ENCODE measurements at places on chromosomes 3 and 15.

DNA sequence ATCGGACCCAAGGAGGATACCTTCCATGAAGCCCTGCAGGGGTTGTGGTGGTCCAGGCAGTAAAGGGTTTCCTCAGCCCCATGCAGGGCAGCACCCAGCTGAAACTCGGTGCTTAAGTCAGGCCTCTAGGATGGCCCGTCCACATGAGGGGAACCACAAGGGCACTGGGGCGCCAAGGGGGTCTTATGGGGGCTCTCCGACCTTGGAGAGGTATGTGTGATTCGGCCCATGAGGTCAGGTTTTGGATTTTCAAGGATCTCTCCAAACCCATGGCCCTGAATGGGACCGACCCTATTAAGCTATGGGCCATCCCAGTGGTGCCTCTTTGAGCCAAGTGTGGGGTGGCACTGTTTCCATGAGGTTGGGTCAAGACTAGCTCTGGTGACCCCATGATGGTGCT, 233.3 kb downstream of the SNRPN start:
- DNase-seq: no peak

GRCh38 chr3:126121632-126122031, 37.7 kb upstream of the SLC41A3 start:
- no peak for DNase-seq

DNA sequence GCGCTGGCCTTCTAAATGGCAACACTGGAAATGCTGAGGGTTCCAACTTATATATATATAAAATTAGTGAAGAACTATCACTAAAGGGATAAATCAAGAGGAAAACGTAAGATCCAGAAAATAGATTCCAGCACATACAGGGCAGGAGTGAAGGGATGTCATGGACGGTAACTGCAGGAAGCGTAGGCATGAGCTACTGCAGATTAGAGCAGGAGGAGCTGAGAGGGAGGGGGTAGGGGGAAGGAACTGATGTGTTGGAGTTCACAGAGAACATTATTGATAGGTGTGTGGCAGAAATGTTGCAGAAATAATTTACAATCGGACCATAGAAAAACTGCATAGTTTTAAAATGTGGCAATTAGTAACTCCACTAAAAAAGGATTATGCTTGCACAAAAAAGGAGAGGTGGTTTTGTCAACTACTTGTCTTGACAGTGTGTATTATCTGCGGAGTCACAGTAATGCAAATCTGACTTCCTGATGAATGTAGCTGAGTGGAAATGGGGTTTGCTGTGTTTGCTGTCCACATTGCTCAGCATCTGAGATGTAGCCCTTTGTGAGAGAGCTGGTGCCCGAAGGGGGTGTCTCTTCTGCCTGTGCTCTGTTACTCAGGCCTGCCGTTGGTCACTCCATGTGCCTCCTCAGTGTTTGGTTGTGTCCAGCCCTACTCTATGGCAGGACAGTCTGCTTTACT, 61.2 kb downstream of the PAK2 start:
- no peak for DNase-seq

DNA sequence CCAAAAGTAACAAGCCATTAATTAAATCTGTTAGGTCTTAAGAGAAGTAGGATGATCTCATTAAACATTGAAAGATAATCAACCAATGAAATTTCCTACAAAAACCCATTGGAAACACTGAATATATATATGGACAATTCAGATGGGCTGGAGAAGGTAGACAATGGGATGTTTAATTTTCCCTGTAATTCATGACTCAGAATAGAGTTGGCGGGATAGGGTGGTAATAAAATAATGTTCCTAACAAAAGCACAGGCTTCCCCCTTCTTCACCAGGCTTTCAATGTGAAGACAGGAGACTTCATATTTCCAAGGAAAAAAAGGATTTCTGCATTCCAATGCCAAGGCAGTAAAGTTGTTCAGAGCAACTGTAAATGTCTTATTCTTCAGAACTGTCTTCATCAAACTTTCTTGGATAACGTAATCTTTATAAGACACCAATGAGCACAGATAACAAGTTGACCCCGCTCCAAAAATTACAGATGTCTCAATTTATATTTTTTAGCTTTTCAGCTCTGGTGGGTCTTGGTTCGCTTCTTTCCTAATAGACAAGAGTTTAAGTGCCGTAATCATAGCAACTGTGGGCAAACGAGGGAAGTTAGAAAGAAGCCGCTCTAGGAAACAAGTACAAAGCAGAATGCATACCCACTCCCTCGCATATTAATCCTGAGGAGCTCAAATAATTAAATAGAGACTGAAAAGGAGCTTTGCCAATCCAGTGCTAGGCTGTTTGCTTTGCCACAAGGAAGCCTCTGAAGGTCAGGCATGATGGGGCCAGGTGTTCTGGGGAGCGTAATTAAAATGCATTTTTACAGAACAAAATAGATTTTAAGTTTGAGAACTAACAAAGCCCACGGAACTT, 377.0 kb downstream of the FOXP1 start:
- DNase-seq: no peak

- no peak for DNase-seq
These were observed 156.9 kb downstream of the FBLN2 start for GRCh38 chr3:13705702-13706280.

GRCh38 chr15:76576523-76577279, 240.1 kb downstream of the ISL2 start:
- DNase-seq: no peak

GRCh38 chr3:129715854-129716253, 109.4 kb upstream of the PLXND1 start:
- DNase-seq: no peak

- DNase-seq: no peak
These were observed 29.5 kb upstream of the FAM3D start for GRCh38 chr3:58696093-58696492.
